ENCODE measurements at places on chromosomes 16 and 17.

- peak; percentile 86 for DNase-seq
- H3K27me3 ChIP-seq: peaks cover 2% of the 10 kb centered on the region
- H3K36me3 ChIP-seq: no peaks in the 10 kb centered on the region
- H3K4me3 ChIP-seq: no peak overlapping the region
Observed at GRCh38 chr16:78235168-78235800, 135.8 kb downstream of the WWOX start.

- no peaks in the 10 kb centered on the region for H3K36me3 ChIP-seq
- peaks cover 5% of the 10 kb centered on the region for H3K27me3 ChIP-seq
- H3K4me3 ChIP-seq: no peak overlapping the region
- H3K4me1 ChIP-seq: peaks cover 4% of the 10 kb centered on the region
- no peak overlapping the region for H3K27ac ChIP-seq
Observed at GRCh38 chr17:20991276-20992037, 51.4 kb downstream of the USP22 start.

DNA sequence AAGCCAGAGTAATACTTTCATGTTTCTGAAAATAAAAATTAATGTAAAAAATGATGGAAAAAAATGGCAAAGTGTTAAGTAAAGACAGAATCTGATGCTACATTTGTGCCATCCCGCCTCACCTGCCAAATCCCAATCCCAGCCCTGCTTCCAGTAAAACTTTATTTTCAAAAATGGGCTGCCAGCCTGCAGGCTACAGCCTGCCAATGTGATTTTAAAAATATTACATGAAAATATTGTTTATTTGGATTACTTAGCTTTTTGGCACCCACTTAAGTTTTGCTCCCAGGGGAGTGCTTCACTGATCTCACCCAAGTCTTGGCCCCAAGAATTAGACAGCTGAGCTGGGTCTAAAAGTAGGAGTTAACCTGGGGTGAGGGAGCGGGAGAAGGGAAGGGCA is 112.8 kb downstream of the C16orf78 start:
- no peak for DNase-seq
- no peak overlapping the region for H3K27ac ChIP-seq
- peaks cover 6% of the 10 kb centered on the region for H3K4me1 ChIP-seq
- no peak overlapping the region for H3K4me3 ChIP-seq

DNA sequence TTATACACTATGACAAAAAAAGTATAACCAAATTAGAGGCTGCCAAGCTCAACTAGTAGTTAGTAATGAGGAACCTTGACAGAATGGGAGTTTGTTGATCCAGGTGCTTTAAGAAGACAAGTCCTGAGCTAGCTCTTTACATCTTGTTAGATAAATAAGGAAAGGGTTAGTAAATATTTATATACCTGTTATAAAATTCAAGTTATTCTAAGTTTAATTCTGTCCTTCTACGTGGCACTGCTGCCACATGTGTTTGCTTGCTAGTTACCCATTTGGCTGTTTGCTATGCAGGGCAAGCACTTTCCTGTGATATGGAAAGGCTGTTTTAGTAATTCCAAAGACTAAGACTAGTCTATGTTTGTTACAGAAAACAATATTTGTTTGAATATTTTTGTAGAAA is 180.5 kb downstream of the MYO1D start:
- no peak for DNase-seq
- H3K4me1 ChIP-seq: peaks cover 8% of the 10 kb centered on the region
- H3K27ac ChIP-seq: no peak overlapping the region

DNA sequence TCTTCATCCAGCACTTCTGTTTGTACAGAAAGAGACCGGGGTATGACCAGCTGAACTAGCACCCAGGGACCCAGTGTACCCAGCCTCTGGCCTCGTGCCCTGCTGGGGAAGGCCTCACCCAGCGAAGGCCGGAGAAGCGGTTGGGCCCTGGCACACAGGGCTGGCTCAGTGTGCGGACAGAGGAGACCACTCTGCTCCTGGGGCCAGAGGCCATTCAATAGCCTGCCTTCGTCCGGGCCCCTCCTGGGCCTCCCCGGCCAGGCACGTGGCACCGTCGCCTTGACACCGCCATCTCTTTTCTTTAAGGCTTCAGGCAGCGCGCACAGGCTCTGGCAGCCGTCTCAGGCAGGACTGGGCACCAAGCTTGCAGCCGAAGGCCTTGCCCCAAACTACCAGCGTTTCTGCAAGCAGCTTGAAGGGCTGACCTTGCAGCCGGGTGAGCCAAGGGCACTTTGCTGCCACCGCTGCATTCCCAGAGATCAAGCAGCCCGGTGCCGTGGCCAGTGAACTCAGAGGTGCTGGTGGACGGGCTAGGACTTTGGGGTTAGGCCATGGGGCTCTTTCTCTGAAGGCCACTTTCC is 8.0 kb downstream of the TAX1BP3 start:
- peaks cover 14% of the 10 kb centered on the region for H3K27me3 ChIP-seq
- DNase-seq: no peak
- peaks cover 16% of the 10 kb centered on the region for H3K36me3 ChIP-seq
- no peak overlapping the region for H3K27ac ChIP-seq

- peak overlapping the region; percentile 62 for H3K4me3 ChIP-seq
- peaks cover 26% of the 10 kb centered on the region for H3K36me3 ChIP-seq
- DNase-seq: peak; percentile 53
- H3K27ac ChIP-seq: no peak overlapping the region
- peaks cover 2% of the 10 kb centered on the region for H3K27me3 ChIP-seq
Observed at GRCh38 chr16:22321340-22322001, 24.3 kb downstream of the POLR3E start.

DNA sequence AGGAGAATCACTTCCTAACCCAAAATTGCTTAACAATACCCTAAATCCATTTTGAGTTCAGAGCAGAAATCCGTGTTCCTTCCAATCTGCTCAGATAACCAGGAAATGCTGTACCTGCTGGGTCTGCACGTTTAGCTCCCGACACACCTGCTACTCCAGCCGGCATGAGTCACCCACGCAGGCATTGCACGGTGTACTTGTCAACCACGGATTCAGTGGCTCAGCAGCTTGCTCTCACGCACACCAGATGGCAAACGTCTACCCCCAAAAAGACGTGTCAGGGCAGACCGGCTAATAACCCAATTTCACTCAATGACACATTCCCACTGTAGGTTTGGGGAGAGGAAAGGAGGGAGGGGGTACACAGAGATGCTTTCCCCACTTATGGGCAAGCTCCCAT is 468.1 kb downstream of the SOX9 start:
- peaks cover 18% of the 10 kb centered on the region for H3K4me1 ChIP-seq
- no peak overlapping the region for H3K27ac ChIP-seq
- peaks cover 8% of the 10 kb centered on the region for H3K27me3 ChIP-seq
- no peaks in the 10 kb centered on the region for H3K36me3 ChIP-seq

DNA sequence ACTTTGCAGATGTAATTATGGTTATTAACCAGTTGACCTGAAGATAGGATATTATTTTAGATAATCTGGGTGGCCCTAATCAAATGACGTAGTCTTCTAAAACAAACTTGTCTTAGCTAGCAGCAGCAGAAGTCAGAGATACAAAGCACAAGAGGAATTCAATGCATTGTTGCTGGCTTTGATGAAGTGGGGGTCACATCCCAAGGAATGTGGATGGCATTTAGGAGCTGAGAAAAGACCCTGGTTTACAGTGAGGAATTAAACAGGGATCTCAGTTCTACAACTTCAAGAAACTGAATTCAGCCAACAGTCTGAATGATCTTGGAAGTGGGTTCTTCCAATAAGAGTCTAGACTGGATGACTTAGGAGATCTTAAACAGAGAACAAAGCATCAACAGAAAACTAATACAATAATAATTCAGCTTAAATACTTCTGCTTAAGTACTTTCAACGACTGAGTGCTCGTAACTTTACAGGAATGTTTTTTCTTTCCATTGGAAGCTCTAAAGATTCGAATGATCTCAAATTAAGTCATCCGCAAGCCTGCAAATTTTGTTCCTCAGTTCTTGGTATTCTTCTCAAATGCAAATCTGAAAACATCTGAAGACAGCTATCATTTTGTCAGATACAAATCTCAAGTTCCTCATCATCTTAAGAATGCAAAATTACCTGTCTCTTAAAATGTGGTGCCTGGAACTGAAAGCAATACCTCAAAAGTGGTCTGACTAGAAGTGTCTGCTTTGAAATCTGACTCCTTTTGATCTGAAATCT is 3.3 kb downstream of the C16orf46 start:
- H3K36me3 ChIP-seq: no peaks in the 10 kb centered on the region
- H3K27ac ChIP-seq: no peak overlapping the region
- peaks cover 2% of the 10 kb centered on the region for H3K4me1 ChIP-seq
- DNase-seq: no peak
- H3K4me3 ChIP-seq: no peak overlapping the region

GRCh38 chr16:49469930-49470451 is 96.4 kb downstream of the C16orf78 start:
- H3K27me3 ChIP-seq: peaks cover 15% of the 10 kb centered on the region
- H3K36me3 ChIP-seq: no peaks in the 10 kb centered on the region
- H3K4me3 ChIP-seq: no peak overlapping the region
- no peak for DNase-seq
- H3K27ac ChIP-seq: no peak overlapping the region
